Effector memory CD8-positive, alpha-beta T cell (primary cell): ENCODE measurements at places on chromosomes 6 and 20.

DNA sequence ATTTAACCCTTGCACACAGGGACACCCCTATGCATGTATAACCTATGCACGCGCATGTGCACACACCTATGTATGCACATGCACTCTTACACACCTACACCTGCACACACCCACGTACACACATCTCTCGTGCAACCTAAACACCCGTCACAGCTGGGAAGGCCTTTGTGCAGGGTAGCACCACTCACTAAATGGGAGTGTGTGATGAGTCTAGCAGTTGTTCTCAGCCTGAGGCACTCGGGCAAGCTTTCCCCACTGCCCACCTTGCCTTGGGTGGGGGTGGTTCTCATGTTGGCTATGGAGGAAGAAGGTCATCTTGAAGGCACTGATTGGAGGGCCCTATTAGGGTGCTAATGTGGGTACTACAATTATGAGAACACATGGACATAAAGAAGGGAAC, 85.8 kb downstream of the DLL1 start:
- no peak overlapping the region for H3K4me3 ChIP-seq
- H3K27ac ChIP-seq, result no peak overlapping the region
- no peak for DNase-seq
- peaks cover 5% of the 10 kb centered on the region for H3K36me3 ChIP-seq
- no peaks in the 10 kb centered on the region for H3K4me1 ChIP-seq

GRCh38 chr20:8076306-8077136, 55.5 kb upstream of the PLCB1 start:
- no peak overlapping the region for H3K4me3 ChIP-seq
- DNase-seq, result no peak
- H3K36me3 ChIP-seq, result no peaks in the 10 kb centered on the region
- H3K27me3 ChIP-seq, result no peaks in the 10 kb centered on the region
- no peak overlapping the region for H3K27ac ChIP-seq
- no peaks in the 10 kb centered on the region for H3K4me1 ChIP-seq

- H3K36me3 ChIP-seq, result peaks cover 98% of the 10 kb centered on the region
- H3K27me3 ChIP-seq, result no peaks in the 10 kb centered on the region
- peaks cover 24% of the 10 kb centered on the region for H3K4me1 ChIP-seq
- no peak overlapping the region for H3K4me3 ChIP-seq
- no peak for DNase-seq
- no peak overlapping the region for H3K27ac ChIP-seq
Observed at GRCh38 chr20:32834972-32835371, 15.2 kb downstream of the MAPRE1 start.

- H3K36me3 ChIP-seq, result no peaks in the 10 kb centered on the region
- H3K4me1 ChIP-seq, result no peaks in the 10 kb centered on the region
- no peak for DNase-seq
- no peak overlapping the region for H3K4me3 ChIP-seq
- H3K27ac ChIP-seq, result no peak overlapping the region
- no peaks in the 10 kb centered on the region for H3K27me3 ChIP-seq
Observed at GRCh38 chr6:92364948-92365541, 1054.3 kb downstream of the EPHA7 start.

- peaks cover 33% of the 10 kb centered on the region for H3K36me3 ChIP-seq
- no peak overlapping the region for H3K27ac ChIP-seq
- peaks cover 13% of the 10 kb centered on the region for H3K4me1 ChIP-seq
- no peaks in the 10 kb centered on the region for H3K27me3 ChIP-seq
Observed at GRCh38 chr20:23397961-23398360, 23.3 kb downstream of the NAPB start.

GRCh38 chr6:21019614-21020013, 485.4 kb downstream of the CDKAL1 start:
- peaks cover 9% of the 10 kb centered on the region for H3K36me3 ChIP-seq
- H3K27me3 ChIP-seq, result no peaks in the 10 kb centered on the region
- H3K4me3 ChIP-seq, result no peak overlapping the region

DNA sequence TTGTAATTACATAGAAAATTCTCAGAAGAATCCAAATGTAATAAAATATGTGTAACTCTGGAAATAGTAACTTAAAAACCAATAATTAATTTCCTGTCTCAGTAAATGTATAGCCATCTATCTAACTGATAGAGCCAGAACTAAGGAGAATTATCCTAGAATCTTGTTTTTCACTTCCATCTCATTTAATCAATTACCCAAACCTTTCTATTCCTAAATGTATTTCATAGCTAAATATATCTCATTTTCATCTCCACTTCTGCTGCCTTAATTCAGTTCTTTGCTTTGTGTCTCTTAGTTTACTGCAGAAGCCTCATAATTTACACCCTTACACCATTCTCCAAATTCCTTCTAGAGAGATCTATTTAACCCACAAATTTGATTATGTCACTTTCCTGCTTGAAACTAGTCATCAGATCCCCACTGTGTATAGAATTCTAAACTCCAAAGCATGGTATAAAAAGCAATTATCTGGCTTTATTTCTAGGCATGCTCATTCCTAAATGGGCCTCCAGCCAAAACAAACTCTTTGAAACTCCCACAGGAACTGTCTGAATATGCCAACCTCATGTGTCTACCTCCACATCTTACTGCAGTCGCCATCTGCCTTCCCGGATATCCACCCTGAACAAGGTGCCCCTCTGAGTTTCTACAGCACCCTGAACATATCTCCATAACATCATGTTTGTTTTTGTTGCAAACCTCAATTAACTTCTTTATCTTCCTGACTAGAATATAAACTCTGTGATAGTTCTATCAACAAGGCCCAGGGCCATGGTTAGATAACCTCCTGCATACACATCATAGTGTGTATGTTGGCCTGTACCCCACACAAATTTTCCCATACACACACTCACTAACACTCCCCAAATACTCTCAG, 70.5 kb upstream of the ADTRP start:
- peaks cover 4% of the 10 kb centered on the region for H3K4me1 ChIP-seq
- H3K4me3 ChIP-seq, result no peak overlapping the region
- no peaks in the 10 kb centered on the region for H3K36me3 ChIP-seq
- DNase-seq, result no peak
- H3K27ac ChIP-seq, result no peak overlapping the region
